ENCODE measurements at places on chromosomes 1 and 21.

DNA sequence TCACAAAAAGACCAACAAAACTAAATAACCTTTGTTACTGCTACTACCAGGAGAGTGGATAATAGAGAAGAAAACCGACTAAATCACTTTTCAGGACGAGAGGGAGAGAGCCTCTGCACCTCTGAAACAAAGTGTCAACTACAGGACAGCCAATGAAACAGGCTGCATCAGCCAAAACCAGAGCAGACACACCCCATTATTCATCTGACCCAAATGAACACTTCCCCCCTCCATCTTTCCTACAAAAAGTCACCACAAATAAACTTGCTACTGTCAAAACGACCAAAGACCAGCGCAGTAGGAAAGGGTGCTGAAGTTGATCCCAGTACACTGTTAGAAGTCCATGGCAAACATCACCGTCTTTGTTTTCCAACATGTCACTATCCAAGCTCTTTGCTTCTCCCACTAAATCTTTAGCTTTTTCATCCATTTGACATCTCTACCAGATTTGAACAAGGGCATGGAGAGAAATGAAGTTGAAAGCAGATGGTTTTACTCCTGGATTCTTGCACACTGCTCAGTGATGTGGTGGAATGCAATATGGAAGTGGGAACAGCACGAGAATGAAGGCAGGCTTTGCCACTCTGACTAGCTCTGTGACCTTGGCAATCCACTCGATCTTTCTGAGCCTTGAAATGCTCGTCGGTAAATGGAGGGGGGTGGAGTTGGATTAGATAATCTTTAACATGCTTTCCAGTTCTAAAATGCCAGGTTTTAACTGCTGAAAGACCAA lies 20.5 kb downstream of the DSTYK start:
- no peak for DNase-seq

- peak; percentile 29 for DNase-seq
These were observed 70.5 kb downstream of the IGSF21 start for GRCh38 chr1:18178111-18178510.

- no peak for DNase-seq
These were observed 80.7 kb downstream of the GIPC2 start for GRCh38 chr1:78126506-78126905.

GRCh38 chr1:158809862-158810261 lies 21.3 kb upstream of the MNDA start:
- no peak for DNase-seq

DNA sequence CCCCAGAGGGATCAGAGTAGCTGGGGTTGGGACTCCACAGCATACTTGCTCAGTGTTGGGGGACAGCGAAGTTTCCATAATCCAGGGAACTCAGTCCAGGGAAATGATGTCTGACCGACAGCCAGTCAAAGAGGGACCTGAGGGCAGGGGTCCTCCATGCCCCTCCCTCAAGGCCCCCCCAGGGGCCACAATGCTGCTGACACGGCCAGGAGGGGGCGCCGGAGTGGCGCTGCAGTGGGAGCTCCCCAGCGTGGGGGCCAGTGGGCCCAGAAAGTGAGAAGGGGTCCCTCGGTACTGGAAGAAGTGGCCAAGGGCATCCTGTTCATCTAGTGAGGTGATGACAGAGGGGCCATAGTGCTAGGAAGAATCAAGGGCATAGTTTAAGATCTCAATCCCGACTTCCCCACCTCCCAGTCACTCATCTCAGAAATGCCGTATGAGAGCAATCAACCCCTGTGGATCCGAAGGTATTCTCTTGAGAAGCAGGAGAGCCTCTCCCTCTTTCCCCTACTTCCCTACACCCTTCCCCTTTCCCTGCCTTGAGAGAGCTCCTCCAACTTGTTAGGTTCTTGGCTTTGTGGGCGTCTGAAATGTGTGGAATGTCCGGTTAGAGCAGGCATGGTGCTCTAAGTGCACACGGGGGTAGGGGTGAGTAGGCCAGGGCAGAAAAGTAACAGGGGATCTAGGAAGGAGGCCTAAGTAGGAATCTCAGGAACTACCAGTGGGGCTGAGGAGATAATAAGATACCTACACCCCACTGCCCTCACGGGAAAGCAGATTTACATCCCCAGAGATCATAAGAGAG lies 4.1 kb downstream of the NUDT17 start:
- DNase-seq, result no peak

DNA sequence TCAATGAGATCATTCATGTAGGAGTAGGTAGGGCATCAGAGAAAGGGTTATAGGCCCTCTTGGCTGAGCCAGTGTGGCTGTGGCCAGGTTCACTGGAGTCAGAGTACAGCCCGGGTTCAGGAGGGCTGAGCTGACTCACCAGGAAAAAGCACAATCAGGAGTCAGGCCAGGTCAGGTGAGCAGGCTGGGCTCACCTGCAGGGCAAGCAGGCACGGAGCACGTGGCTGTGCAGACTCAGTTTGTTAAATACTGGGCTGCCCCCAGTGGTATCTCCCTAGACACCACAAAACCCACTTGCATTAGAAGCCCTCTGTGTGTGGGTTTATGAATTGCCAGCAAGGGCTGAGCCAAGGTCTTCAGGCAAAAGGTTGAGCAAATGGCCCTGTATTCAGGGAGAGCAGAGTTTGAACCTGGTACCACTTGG lies 122.1 kb upstream of the SERBP1 start:
- DNase-seq, result no peak

DNA sequence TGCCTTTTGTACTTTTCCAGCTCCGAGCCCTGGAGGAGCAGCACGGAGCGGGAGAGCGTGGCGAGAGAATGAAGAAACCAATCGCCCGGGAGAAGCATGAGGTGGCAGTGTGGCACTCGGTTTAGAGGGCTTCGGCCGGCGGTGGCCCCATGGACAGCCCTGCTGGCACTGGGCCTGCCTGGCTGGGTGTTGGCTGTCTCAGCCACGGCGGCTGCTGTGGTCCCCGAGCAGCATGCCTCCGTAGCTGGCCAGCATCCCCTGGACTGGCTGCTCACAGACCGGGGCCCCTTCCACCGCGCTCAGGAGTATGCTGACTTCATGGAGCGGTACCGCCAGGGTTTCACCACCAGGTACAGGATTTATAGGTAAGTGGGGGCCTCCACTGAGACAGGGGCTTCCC lies 59.0 kb downstream of the BRINP2 start:
- DNase-seq, result no peak

- DNase-seq, result no peak
These were observed 50.2 kb downstream of the SLC25A24 start for GRCh38 chr1:108149796-108150467.

GRCh38 chr1:212612041-212612961 lies 3.7 kb downstream of the ATF3 start:
- DNase-seq, result no peak

GRCh38 chr1:183476081-183476480 lies 3.8 kb downstream of the SMG7 start:
- no peak for DNase-seq

DNA sequence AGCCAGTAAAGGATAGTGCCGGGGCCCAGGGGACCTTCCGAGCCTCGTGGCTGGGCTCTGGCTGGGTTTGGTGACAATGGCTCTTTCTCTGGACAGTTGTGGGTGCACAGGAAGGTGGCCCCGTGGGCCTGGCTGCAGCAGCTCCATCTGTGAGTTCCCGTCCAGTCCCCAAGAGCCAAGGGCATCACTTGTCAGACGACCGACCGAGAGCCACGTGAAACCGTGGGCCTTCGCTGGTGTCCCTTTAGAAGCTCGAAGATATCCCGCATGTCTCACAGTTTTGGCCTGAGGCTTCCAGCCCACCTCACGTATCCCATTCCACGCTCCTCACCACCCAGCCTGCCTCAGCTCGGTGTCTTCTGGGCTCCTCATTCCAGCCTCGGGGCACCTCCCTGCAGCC lies 27.2 kb upstream of the UMODL1 start:
- DNase-seq, result no peak

- DNase-seq, result no peak
These were observed 159.8 kb downstream of the ZNF326 start for GRCh38 chr1:90154711-90155110.

DNA sequence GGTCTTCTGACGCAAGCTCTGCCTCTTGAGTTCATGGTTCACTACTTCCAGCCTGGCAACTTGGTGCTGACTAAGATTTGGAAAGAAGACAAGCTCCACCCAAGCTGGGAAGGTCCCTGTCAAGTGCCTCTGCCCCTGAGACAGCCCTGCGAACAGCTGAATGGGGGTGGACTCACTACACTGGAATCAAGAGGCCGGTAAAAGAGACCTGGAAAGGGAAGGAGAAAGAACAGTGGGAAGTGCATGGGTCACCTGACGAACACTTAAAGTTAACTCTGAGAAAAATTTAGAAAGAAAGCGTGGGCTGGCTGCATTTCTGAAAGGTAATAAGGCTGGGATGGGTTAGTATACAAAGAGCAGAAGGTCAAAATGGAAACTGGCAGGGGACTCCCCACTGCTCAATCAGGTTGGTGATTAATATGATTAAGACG lies 26.1 kb upstream of the ZNF496 start:
- DNase-seq, result no peak

GRCh38 chr1:246448373-246448772 lies 58.7 kb downstream of the SMYD3 start:
- DNase-seq, result no peak

- no peak for DNase-seq
These were observed 678.0 kb upstream of the USP24 start for GRCh38 chr1:55893155-55893554.

- DNase-seq, result no peak
These were observed 21.1 kb downstream of the PRXL2B start for GRCh38 chr1:2607641-2608091.
